Activated effector memory CD4-positive, alpha-beta T cell treated with Interleukin-2 at 50 U/mL for 16 hours (primary cell): ENCODE measurements at places on chromosomes 11 and 22.

DNA sequence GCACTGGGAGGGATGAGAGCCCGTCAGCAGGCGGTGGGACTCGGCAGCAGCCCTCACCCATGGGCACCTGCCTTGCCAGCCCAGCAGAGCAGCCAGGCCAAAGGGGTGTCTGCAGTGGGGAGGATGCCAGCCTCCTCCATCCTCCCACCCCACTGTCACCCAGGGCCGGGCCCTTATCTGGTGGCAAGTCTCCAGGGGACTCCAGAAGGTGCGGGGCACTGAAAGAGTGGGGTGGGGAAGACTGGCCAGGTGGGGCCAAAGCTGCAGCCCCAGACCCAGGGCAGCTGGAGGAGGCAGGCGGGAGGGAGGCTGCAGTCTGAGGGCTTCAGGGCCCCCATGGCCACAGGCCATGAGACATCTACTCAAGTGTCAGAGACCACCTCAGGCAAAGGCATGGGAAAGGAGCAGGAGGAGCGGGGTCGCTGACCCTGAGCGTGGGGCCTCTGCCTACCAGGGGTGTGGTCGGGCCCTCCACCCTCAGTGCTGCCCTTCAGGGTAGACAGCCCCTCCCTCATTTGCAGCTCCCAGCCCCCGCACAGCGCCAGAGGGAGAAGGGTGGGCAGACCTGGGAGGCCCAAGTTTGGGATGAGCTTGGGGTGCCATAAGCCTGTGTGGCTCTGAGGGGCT, 3.5 kb downstream of the DGCR6L start:
- DNase-seq, result no peak

DNA sequence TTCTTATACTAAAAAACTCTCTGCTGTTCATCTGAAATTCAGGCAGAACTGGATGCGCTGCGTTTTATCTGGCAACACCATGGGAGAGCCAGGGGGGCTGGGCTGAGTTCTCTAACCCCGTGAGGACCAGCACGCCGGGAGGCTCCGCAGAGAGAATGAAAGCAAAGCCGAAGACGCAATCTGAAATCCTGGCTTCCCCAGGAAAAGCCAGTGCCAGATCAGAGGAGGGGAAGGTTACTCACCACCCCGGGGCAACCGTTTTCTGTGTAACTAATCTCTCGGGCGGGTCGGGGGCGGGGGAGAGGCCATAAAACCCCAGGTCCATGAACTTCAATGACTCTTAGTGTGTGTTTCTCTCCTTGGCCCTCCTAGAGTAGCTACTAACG, 99.4 kb downstream of the SHANK2 start:
- no peak for DNase-seq

- no peak for DNase-seq
Measured at GRCh38 chr22:20503816-20504215, 3.6 kb upstream of the MED15 start.

DNA sequence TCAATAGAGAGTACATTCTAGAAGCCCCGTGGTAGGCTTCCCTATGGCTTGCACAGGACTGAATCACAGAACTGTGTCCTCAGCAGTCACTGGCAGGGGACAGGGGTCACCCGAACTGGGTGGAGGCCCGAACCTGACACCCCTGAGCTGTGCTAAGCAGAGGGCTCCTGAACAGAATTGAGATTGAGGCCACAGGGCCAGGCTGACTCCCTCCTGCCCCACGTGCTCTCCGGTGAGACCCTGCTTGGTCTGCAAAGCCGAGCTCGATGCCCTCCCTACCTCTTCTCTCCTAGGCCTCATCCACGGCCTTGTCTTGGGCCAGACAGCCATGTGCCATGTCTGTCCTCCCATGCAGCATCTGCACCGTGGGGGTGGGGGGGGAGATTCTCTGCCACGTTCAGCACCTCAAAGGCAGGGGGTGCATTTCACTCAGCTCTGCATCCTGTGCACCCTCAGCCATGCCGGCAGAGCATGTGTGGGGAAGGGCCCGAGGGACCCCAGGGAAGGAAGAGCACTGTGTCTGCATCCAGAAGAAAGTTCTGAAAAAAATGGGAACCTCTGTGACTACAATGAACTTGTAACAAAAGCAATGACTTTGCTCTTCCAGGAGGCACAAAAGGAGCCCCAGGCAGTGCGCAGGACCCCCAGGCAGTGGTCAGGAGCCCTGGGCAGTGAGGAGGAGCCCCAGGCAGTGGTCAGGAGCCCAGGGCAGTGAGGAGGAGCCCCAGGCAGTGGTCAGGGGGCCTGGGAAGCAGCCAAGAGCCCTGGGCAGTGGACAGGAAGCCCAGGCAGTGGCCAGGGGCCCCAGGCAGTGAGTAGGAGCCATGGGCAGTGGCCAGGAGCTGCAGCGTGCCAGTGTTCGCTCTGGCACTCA, 76.7 kb upstream of the SEPTIN5 start:
- DNase-seq, result no peak

GRCh38 chr22:40400159-40400558, 29.8 kb downstream of the SGSM3 start:
- DNase-seq, result peak; percentile 23

DNA sequence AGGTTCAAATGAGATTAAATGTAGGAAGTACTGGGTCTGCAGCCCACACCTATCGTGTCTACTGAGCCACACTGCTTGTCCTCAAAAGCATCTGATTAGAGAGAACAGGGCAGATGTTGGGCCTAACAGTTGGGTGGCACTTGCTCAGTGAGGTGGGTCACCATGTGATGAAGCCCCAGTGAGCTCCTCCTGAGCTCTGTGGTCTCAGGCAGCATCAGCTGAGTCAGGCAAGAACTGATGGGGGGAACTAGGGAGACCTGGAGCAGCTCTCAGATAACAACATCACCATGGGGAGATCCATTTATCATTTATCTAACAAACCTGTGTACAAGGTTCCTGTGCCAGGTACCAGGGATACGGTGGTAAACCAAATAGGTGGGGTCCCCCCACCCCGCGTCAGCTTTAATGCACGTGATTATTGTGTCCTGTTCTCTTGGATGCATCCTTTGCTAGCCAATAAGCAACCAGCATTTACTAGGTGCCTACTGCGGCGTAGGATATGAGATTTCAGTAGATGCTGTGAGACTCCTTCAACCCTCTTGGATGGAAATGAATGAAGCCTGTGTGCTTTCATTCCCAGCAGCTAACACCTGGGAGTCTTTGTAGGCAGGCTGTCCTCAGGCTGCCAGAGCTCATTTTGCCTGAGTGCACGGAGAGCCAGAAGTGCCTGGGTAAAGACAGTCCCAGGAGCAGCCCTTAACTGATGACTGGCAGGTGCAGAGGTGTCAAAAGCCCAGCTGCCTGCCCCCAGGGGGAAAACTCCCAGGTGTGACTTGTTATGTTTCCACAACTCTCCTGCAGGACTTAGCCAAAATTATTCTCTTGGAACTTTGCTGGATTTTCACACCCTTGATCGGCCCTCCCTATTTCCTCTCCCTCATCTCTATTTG, 73.6 kb upstream of the NARS2 start:
- DNase-seq, result no peak

DNA sequence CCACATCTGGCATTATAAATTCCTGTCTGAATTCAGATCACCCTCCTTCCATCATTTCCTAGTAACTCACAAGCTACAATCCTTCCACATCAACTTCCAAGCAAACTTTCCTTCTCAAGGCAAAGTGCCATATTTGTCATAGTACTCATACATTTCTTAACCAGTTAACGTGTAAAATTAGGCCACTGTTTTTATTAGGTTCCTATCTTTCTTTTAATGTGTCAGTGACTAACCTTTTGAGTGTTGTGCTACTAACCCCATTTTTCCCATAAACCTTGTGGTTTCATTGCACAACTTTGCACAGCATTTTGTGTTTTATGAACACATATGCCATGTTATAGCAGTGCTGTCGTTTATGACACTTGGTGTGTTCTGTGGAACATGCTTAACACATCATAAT, 90.1 kb downstream of the KIF18A start:
- DNase-seq, result no peak

DNA sequence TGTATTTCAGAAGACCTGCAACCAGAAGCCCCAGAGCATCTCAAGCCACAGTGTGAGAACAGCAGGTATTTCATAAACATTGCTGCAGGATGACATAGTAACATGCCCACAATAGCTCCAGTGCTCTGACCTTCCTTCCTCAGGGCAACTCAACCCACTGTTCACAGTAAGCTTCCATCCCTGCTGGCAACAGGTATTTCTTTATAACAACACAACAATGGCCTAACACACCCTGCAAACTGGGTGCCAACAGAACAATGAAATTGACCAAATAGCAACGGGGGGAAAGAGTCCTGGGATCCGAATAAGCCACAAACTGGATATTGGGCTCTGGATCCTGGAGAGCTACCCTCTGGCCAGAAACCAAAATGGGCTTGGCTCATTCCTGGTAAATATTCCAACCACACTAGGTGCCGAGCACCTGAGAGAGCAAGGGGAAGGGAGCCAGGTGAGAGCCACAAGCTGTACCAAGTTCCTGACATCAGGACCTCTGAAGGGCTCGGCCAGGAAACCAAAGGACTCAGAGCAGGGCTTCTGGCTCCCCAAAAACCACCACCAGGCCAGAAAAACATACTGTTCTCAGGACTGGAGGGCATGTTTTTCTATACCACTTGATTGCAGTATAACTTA, 99.5 kb downstream of the MICAL3 start:
- DNase-seq, result no peak

- no peak for DNase-seq
Measured at GRCh38 chr11:124302347-124303125, 11.2 kb downstream of the OR8D1 start.

GRCh38 chr11:59223177-59223576, 10.4 kb upstream of the MPEG1 start:
- no peak for DNase-seq

DNA sequence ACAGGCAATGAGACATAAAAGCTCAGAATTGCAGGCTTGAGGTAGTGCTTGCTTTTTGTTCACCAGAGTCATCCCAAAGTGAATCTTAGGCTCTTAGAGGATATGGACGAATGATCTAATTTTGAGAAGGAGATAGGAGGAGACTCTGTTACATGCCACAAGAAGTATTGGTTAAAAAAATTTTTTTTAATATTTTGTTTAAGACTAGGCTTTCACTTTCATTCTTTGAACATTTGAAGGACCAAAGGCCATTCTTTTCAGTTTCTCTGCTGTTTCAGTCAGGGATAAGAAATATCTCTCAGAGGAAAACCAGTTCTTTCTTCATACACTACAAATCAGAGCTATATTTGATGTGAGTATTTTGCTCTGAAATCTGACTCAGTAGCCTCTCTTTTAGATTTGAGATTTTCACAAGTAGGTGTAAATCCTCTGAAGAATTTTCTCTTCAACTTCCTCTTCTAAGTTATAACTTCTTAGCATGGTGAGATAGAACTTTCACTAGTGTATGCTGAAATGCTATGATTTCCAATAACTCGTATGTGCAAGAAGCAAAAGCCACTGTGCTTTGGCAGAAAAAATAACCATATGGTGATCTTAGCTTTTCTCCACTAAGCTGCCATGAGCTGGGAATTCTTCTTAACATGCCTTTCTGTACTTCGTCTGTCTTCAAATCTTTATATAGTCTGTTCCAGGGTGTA, 24.1 kb upstream of the FAM181B start:
- DNase-seq, result no peak

GRCh38 chr11:70262951-70263350, 7.5 kb upstream of the PPFIA1 start:
- no peak for DNase-seq

DNA sequence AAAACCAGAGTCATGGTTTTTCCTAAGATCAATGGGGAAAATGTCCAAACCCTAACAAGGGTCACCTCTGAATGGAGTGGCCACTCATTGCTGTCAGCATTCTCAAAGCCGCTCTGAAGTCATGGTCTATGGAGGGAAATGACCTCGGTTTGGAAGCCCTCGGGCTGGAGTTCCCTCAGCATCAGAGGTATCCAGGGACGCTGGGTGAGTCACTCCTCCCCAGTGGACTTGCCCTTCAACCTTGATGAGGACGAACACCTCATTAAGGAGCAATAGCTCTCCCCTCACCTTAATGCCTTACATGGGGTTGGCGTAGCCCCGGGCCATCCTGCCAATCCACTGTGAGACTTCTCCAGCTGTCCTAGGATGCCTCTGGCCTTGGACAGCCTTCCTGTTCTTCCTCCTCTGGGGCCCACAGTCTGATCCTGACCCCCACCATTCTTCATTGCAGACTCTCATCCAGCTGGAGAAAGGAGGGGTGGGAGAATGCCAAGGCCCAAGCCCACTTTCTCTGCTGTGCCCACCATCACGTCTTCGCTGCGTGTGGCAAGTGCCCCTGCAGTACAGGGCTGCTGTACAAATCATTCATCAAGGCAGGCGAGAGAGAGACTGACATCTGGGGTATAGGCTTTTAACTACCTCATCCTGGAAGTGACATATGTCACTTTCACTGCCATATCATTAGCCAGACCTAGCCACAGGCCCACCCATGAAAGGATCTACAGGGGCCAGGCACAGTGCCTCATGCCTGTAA, 25.4 kb upstream of the MYH9 start:
- DNase-seq, result no peak

GRCh38 chr11:130260742-130261141, 54.0 kb downstream of the ZBTB44 start:
- no peak for DNase-seq

- DNase-seq, result no peak
Measured at GRCh38 chr11:126246636-126247035, 22.1 kb downstream of the SRPRA start.

- DNase-seq, result no peak
Measured at GRCh38 chr11:27839226-27839913, 139.1 kb upstream of the BDNF start.

GRCh38 chr11:115126515-115127208, 377.6 kb downstream of the CADM1 start:
- no peak for DNase-seq

GRCh38 chr22:48301421-48301820, 1526.3 kb downstream of the BRD1 start:
- no peak for DNase-seq

DNA sequence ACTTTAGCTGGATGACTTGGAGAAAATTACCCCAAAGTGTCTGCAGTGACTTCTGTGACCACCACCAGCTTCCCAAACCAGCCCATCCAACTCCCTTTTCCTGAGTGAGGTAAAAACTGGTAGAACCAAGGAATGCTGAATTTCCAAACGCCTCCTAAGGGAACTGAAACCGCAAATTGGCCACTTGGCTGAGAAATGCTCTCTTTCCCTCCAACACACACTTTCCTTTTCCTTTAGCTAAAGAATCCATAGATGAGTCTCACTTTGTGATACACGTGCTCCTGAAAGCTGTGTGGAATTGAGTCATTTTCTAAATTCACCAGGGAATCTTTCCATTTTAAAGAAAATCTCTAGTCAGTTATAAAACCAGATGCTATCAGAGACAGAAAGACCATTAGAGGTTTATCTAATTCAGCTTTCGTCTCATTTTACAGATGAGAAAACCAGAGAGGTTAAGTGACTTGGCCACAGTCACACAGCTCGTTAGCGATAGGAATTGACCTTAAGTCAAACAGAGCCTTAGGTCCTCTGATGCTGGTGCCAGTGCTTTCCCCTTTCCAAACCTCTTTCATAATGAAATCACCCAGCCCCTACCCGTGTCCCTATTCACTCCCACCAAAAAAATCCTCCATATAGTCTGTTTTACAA, 137.2 kb downstream of the COMMD9 start:
- DNase-seq, result no peak

GRCh38 chr11:58193391-58193790, 4.5 kb downstream of the OR9Q2 start:
- no peak for DNase-seq
